ENCODE measurements at places on chromosomes 4 and X.

GRCh38 chrX:85504381-85504780 is 124.9 kb upstream of the POF1B start:
- DNase-seq: no peak

DNA sequence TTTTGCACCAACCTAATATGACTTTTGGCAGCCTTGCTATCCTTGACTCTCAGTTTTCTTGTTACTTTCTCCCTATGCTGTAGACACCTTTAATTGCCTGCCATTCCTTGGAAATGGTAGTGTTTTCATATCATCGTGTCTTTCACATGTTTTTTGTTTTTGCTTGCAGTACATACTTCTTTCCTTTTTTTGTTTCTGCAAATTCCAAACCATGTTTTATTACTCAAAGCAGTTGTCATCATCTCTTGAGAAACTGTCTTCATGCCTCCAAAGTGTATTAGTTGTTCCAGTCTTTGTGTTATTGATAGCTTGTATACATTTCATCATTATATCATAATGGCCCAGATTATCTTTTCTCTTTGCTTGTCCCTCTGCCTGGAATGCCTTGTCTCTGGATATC is 57.1 kb downstream of the PDLIM5 start:
- no peak for DNase-seq

DNA sequence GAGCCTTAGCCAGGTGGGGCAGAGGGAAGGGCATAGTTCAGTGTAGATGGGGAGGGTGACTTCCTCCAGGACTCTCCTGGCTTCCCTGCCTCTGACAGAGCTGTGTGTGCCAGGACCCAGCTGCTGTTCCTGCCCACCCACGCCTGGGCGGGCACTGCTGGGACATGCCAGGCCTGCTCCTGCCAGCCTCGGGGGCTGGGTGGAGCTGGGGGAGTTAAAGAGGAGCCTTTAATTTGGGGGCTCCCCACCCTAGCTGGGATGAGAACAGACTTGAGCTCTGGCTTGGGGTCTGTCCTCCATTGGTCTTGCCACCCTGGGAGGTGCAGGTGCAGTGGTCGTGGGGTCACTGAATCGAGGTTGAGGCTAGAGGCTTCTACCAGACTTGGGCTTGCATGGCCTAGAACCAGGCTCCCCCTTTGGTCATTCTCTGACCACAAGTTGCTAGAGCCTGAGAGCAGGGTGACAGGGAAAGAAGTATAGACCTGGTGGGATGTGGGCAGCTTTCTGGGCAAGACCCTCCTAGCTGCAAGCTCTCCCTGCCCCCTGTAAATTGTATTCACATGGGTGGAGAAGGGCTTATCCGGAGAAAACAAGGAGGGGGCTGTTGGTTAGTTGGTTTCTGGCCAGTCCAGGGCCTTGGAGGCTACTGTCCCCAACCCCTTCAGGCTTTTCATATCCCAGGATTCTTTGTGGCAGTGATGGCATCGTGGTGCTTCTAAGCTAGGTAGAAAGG is 5.7 kb downstream of the EFNB1 start:
- DNase-seq: no peak

- DNase-seq: no peak
Observed at GRCh38 chr4:86286726-86287125, 73.1 kb downstream of the MAPK10 start.

GRCh38 chr4:56874166-56874565 is 33.5 kb upstream of the REST start:
- DNase-seq: no peak

DNA sequence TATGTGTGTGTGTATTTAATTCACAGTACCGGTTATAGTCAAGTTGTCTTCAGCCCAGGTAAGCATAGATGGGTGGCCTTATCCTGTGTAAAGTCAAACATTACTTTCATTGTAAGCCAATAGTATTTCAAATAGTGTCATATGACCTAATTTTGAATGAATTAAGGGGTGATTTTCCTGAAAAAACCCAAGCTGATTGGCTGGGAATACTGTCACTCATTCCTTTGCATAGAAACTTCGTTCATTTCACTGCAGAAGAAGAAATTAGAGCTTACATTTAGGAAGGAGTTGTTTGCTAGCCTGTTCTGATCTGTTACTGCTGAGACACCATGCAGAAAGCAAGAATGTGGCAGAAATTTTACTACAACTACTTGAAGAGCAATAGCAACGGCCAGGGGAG is 45.4 kb downstream of the SMARCAD1 start:
- DNase-seq: no peak

DNA sequence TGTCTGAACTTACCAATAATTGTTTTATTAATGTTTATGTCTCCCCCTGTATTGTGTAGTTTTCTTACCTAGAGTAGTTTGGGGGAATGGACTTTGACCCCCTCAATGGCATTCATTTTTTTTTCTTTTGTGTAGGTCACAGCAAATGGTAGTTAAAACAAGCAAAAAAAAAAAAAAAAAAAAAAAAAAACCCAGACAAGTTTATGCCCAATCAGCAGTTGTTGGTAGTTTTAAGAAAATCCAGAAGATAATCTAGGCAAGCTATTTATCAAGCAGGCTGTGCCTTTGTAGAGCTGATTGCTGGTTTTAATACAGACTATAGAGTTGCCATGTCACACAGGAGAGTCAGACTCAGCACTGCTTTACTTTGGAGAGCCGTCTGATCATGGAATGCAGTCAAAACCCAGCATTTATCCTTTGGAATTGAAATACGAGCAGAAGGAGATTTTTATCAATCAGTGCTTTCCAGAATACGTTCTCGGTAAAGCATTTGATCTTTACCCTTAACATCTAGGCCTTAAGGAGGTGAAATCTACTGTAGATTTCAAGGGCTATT is 16.6 kb downstream of the DCUN1D4 start:
- no peak for DNase-seq

- no peak for DNase-seq
Observed at GRCh38 chrX:19556202-19556601, 40.9 kb upstream of the MAP3K15 start.

DNA sequence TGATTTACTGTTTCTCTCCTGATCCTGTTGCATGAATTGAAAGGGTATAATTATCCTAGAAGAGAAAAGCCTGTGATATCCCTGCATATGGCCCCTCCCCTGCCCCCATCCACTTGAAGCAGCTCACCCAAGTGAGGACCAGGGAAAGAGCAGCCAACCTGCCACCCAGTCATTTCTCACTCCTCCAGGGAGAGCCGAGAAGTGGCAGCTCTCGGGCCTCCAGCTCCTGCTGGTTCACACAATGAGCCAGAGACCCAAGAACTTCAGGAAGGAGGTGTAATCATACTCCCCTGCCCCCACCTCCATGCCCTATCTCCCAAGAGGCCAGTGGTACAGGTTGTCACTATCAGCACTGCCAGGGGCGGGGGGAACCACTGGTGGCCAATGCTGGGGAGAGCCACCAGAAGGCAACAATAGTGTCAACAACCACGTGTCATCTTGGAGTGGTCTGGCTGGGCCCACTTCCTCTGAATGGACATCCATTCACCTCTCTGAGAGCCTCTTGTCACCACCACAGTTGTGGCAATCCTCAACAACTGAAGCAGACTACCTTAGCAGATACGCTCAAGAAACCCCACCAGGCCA is 42.9 kb downstream of the APOO start:
- DNase-seq: peak; percentile 22

DNA sequence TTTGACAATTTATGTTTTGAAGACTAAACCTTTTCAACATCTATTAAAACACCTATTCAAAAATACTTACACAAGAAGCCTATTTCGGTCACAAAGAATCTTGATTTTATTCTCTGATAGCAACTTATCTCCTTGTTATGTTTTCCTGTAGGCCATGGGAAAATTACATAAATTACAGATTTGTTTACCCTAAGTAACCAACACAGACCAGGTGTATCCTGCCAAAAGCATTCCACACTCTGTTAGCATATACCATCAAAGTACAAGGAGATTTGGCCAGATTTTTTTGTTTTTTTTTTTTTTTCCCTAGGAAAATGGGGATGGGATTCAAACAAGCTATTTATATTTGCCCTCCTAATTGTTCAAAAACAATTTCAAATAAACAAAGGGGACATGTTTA is 497.9 kb upstream of the MAGEB18 start:
- no peak for DNase-seq

- no peak for DNase-seq
Observed at GRCh38 chr4:142016031-142016430, 379.6 kb downstream of the IL15 start.

- no peak for DNase-seq
Observed at GRCh38 chrX:30715976-30716375, 62.8 kb downstream of the GK start.

DNA sequence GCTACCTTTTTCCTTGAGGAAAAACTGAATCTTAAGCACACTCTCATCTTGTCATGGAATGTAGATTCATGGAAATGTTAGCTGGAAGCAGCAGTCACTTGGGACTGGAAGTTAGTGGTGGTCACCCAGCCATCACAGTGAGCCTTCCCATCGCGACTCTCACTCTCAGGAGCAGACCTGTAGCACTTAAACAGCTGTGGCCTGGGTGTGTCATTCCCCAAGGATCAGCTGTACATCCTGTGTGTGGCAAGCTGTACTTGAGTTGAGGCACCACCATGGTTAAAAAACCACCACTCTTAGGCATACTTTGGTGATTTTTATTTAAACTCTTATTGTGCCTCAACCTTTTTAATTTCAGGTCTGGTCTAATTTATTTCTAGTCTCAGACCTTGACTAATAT is 46.7 kb downstream of the JADE1 start:
- DNase-seq: no peak

DNA sequence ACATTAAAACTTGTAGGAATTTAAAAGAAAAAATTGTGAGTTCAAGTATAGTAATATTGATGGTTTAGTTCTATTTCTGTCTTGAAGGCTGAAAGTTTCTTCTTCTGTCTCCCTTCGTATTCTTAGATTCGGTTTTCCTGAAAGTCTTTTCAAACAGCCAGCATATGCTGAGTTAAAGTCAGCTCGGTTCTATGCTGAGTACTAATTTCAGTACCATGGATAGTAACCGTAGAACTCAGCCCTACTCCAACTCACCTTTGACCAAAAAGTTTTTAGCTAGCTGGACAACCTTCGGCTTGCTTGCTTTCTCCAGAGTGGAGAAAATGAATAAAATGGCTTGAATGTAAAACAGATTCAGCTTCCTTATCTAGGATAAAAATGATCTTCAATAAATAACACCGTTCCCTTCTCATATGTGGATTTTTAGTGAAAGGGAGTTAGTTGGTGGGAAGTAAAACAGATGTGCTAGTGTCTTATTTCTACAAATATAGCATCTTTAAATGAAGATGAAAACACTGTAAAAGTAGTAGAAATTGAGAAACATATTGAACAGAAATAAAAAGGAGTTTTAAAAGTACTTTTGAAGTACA is 5.2 kb downstream of the POU4F2 start:
- DNase-seq: no peak

DNA sequence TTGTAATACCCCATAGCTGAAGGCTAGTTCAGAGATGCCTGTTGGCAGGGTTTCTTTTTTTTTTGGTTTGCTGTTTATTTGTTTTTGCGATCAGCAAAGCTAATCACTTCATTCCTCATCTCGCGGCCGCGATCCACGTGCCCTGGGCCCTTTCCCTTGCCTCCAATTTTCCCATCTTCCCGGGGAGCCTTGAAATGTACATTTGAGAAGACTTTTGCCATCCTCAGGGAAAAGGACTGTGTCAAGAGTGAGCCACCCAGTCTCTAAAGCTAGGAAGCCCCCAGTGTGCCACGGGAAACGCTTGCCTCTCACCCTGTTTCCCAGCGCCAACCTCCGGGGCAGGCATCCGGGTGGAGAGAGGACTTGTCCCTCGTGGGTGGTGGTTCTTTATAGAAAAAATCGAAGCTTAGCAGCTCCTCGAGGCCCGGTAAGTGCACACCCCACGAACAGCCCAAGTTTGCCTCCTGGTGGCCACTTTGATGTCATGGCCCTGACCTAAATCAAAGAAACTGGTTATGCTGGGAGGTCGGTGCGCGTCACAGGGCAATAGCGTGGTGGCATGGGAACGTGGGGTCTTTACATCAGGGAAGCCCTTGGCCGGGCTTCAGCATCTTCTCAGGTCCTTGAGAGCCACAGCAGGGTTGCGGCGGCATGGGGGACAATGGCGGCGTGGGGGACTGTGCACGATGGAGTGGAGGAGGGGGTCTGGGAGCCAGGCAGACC is 42.0 kb downstream of the MAP7D3 start:
- DNase-seq: peak; percentile 41

DNA sequence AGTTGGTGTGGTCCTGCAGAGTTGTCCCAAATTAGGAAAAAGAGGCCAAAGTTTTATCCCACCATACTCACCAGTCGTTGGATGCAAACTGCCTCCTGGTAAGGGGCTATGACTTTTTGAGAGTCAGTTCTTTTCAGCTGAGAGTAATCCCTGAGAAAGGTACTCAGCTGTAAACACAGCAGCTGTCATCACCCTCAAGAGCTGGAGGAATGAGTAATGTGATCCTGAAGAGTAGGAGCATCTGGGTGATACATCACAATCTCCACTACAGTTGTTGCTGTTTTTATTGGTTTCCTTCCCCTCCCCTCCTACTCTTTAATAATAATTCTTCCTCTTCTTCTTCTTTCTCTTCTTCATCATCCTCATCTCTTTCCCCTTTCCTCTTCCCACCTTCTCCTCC is 5.7 kb downstream of the MAGEE1 start:
- DNase-seq: no peak

- no peak for DNase-seq
Observed at GRCh38 chr4:86892636-86892960, 376 bp upstream of the C4orf36 start.

- DNase-seq: no peak
Observed at GRCh38 chrX:139924696-139925095, 8.2 kb downstream of the ATP11C start.

GRCh38 chrX:24395775-24396174 is 35.3 kb downstream of the SUPT20HL1 start:
- DNase-seq: peak; percentile 28

DNA sequence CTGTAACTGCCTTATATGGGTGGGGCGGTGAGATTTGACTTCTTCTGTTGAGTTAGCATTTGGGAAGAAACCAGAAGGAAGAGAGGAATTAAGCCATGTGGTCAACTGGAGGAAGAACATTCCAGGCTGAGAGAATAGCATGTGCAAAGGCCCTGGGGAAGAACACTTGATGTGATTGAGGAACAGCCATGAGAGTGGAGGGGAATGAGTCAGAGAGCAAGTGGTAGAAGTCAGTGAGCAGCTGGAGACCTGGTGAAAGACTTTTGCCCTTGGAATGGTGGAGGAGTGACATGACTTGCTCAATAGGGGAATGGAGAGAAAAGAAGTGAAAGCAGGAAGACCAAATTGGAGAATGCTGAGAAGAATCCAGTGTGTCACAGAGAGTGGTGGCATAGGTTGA is 327.8 kb upstream of the HAND2 start:
- DNase-seq: no peak

DNA sequence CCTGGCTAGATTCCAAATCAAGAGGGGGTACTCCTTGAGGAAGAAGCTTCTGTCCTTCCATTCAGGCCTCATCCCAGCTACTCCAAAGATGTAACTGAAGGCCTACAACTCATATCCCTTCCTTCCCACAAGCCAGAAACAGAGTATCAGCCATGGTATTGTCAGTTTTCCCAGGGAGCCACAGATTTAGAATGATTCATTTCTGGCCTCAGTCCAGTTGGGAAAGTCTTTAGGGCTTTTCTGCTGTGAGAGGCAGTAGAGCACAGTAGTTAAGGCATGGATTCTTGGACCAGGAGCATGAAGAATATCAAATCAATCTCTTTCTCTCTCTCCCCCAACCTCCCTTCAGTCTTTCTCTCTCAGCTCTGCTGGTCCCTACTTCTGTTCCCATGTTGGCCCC is 505.0 kb downstream of the BCOR start:
- no peak for DNase-seq
